ENCODE measurements at places on chromosomes 7 and 10.

DNA sequence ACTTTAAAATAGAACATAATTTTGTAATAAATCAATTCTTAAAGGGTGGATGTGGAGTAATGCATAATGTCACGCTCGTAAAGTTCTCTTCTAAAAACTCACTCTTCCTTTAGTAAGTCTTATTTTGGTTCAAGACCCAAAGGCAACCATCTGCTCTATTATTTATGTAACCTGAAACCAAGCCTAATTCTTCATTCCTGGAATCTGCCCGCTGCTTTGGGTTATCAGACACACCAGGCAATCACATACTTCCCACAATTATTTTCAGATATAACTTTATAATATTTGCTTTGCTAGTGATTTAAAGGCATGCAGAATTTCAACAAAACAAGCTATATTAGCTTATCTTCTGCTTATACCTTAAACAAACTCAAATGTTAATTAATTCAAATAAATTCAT, 39.0 kb downstream of the RAB11FIP2 start:
- no peak for DNase-seq

DNA sequence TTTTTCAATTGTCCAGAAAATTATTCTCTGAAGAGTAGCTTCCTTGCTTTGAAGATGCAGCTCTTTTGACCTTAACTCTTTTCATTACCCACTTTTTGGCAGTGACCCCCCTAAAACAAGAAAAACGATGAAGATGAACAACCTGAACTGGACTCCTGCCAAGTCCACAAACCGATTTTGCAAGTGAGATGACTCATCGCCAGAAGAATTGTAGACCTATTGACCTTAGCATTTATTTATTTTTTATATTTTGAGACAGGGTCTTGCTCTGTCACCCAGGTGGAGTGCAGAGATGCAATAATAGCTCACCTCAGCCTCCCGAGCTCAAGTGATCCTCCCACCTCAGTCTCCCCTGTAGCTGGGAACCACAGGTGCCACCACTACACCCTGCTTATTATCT, 859.2 kb downstream of the GATA3 start:
- DNase-seq, result no peak

GRCh38 chr10:98924526-98924925, 311.1 kb downstream of the HPSE2 start:
- DNase-seq, result no peak

DNA sequence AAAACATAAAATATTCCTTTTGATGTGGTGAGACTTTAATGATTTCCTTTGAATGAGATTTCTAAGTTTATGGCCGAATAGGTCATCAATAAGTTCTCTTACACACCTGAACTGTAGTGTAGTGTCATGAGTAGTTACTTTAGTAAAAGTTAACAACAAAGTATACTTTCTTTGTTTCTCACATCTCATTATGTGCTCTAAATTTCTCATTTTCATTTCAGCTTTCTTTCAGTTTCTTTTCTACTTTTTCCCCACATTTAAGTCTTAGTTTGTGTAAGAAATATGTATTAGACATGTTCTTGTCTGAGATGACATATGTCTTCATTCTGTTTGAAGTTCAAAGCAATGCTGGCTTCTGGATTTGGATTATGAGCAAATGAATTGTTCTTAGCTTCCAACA, 348.1 kb downstream of the ANKRD7 start:
- DNase-seq, result no peak

DNA sequence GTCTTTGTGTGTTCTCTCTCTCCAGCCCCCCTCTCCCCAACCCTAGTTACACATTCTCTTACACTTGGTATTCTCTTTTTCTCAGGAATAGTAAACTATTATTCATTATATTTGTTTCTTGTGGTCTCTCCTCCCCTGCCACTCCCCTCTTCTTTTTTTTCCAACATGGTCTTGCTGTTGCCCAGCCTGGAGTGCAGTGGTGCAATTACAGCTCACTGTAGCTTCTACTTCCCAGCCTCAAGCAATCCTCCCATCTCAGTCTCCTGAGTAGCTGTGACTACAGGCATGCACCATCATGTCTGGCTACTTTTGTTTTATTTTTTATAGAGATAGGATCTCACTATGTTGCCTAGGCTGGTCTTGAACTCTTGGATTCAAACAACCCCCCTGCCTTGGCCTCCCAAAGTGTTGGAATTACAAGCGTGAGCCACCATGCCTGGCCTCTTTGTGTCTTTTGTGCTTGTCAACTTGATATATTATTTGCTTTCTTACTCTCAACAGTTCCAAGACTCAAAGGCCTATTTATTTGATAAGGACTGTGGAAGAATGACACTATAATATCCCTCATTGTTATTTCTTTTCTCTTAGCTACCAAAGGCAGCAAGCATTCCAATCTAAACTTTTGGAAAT, 66.9 kb downstream of the MLLT10 start:
- DNase-seq, result no peak

DNA sequence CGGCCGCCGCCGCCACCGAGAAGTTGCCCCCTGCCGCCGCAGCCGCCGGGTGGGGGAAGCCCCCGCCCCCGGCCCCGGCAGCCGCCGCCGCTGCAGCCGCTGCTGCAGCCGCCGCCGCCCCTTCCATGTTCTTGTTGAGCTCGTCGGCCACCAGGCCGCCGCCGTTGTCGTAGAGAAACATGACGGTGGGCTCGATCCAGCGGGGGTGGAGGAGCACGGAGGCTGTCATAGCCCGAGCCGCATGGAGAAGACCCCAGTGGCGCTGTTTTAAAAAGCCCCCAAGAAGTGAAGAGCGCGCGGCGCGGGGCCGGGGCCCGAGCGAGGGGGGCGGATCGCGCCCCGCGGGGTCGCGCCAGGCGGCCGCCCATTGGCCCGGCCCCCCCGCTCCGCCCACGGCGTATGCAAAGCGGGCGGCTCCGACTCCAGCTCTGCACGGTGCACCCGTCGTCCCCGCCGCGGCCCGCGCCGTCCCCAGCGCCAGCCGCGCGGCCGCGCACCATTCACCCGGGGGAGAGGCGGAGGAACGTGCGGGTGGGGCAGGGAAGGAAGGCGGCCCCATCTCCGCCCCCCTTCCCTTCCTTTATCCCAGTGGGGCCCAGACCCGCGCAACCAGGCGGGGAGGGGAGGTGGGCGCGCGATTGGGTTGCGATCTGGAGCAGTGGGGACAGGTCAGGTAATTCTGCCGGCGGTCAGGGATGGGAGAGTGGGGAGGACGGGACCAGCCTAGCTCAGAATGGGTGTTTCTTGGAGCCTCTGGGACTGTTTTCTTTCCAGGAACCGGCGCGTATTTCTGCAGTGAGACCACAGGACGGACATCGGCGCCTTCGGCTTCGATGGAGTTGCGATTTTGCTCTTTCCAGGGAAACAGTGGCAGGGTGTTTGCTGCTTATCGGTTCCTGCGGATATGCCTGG, at the start of gene HOXA13:
TSS of gene HOXA13 (minus strand) at position 243 of the 912 bp plus-strand sequence. CDS start at position 229, 14 bp downstream.
- no peak for DNase-seq

DNA sequence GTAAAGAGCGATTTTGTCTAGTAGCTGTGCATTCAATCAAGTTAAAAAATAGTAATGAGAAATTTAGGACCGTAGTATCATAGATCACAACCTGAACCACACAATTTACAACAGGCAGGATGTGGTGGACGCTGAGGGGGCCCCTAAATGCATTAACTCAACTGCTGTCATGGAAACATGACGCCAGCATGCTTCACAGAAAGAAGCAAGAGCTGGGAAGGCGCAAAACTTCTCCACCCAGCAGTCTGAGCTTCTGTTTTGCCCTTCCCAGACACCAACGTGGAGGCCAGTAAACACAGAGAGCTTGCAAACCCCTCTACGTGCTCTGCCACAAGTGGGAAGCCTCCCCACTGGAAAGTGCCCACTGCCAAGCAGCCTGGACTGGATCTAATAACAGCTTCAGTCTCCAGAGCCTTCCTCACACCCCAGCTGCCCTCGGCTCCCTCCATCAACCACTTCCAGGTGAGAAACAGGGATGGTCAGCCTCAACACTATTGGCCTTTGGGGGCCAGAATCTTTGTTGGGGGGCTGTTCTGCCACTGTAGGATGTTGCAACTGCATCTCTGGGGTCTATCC, 151.8 kb downstream of the SFMBT2 start:
- no peak for DNase-seq

DNA sequence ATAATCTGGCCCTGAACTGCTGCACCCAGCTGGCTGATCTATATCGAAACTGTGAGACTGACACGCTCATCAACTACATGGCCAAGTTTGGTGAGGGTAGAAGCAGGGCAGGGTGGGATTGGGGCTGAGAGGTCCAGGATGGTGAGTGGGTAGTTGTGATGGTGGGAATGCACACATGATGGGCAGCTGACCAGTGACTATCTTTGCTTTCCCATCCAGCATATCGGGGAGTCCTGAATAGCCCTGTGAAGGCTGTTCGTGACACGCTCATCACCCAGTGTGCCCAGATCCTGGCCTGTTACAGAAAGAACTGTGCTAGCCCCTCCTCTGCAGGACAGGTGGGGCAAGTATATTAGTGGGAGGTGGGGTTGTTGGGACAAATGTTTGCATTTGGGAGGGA, 12.5 kb upstream of the CHCHD1 start:
- DNase-seq, result no peak

GRCh38 chr7:94556028-94556427, 46.4 kb downstream of the CASD1 start:
- no peak for DNase-seq

DNA sequence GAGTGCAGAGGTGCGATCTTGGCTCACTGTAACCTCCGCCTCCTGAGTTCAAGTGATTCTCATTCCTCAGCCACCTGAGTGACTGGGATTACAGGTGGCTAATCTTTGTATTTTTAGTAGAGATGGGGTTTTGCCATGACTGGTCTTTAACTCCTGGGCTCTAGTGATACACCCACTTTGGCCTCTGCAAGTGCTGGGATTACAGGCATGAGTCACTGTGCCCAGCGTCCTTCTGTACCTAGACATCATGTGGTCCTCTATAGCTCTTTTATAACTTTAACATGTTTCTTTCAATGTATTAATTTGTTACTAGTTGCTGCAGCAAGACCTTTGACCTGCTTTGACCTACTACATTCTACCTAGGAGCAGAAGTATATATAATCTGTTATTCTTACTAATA, 38.7 kb upstream of the BICC1 start:
- DNase-seq, result no peak

DNA sequence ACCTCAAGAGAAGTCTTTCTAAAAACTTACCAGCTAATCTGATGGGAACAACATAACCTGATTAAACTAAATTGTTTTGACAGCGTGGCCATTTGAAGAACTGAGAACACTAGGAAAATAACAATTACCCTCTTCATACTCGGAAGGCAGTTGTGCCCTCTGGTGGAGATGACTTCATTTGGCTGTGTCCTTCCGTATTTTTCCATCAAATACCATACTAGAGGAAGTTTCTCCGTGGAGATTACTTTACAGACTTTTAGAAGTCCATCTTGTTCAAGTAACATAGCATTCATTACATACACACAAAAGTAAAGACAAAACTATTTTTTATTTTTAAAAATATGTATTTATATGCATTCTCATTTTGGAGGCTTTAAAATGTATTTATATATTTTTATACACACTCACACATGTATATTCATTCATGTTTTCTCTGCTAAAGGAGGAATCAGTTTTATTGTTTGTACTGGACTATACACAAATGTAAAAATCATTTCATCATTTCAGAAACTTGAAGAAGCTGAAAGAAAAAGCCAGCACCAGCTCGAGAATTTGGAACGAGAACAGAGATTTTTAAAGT, 25.2 kb downstream of the SMNDC1 start:
- DNase-seq, result no peak

DNA sequence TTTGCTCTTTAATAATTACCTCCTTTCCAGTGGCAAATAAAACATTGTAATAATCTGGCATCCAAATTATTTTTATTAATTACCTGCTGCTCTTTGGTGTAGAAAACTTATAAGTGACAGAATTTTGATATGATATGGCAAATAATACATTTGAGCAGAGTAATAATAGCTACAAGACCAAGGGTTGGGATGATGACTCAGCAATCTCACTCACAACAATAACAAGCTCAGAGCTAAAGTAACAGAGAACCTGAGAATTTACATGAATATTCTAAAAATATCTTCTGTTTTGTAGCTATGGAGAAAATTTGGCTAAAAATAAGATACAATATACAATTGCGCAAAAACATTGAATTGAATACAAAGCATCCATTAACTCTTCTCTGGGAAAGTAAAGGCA, 480.8 kb upstream of the COBL start:
- no peak for DNase-seq
